Activated T-cell treated with anti-CD3 and anti-CD28 coated beads for 1 hour (primary cell): ENCODE measurements at places on chromosomes 2 and 18.

DNA sequence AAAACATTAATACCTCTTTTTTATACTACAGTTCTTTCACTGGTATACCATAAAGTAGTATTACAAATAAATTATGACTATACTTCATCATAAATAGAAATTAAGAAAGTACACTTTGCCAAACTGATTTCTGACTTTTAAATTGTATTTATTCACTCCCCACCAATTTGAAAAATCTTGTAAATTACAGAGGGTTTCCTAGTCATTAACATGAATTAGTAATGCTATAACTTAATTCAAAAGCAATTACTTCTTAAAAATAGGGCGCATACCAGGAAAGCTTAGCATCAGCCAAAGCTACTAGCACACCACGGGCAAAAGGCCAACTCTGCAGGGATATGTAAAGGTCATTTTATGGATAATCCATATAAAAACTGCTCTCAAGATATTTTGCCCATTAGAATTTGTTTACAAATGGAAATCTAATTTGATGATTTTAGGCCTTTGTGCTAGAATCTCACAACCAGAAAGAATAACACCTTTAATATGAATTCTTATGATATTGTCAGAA, 142.3 kb downstream of the PIGN start:
- no peak for DNase-seq

GRCh38 chr2:27263287-27264252, 723 bp upstream of the SLC30A3 start:
- no peak for DNase-seq

DNA sequence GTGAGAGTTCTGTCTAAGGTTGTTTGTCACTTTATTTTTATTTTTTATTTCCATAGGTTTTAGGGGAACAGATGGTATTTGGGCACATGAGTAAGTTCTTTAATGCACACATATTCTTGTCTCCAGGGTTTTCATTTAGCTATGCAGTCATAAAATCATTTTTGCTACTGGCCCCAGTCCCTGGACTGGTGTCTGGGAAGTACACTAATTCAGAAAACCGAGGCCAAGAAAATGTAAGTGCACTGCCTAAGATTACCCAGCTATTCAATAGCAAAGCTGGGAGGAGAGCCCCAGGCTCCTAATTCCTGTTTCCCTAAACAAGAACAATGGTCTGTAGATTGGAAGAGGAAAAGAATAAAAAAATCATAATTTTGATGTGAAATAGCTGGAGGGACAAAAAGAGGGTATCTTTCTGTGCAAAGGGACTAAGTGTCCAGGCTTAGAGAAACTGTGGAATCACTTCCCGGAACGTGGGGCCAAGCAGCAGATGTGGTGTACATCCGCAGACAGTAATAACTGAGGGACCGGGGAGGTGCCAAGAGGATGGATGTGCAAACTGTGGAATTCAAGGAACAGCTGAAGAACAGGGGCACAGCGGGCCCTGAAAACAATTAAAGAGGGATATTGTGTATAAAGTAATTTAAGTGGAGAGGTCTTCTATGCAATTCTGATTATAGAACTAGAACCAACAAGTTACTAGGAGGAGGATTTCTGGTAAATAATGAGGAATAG, 236.3 kb downstream of the ACKR3 start:
- DNase-seq, result no peak

DNA sequence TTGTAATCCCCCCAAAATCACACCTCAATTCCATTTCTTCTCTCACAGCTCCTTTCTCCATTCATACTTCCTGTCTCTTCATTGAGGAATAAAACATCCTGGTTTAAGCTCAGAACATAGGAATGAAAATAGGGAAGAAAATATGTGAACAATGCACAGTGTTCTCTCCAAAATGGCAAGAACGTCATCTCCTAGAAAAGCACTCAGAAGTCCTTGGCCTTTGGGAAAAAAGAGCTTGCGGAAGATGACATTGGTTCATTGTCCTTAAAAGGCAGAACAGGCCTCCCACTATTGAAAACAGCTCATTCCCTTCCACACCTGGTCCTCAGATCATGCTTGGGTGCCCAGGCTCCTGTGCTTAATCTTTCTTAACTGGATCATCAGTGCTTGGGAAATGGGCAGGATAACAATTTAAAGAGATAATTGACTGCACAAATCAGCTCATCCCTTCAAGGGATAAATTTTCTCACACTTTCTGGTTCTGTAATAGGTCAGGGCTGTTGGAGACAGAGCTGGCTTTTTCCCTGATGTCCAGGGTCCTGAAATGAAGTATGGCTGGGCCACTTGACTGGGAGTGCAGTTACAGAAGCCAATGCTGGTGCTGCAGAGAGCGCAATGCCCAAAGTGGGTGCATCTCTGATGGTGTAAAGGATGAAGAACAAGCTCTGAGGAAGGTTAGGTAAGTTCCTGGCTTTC, 69.2 kb downstream of the MARCHF4 start:
- no peak for DNase-seq

DNA sequence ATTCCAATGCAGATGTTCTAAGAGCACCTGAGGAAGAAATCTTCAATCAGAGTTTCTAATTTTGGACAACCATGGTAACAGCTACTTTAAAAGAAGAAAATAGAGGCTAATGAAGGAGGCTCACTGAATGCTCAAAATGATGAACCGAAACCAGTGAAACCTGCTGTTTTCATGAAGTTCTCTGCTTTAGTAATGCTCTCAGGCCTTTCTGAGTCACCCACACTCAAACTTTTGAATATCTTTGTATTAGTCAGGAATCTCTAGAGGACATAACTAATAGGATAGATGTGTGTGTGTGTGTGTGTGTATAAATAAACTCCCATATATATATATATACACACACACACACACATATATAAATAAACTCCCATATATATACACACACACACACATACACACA, 76.9 kb upstream of the RIT2 start:
- DNase-seq, result no peak

DNA sequence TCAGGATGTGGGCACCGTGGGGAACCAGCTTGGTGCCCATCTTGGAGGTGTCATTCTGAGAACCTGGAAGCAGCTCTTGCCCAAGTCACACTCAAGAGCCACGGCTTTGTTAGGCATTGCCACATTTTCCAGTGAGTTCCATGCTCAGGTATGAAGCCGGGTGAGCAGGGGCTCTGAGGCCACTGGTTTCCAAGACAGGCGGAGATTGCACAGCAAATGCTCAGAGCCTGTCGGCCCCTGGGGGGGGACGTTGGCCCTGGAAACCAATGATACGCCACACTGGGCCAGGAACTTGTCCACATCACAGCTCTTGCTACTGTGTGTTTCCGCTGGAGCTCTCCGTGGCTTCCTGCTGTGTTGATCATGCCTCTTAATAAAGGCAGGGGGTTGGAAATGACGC, 52.5 kb upstream of the SALL3 start:
- no peak for DNase-seq

GRCh38 chr2:231483398-231484329, 19.4 kb upstream of the NCL start:
- DNase-seq, result no peak

GRCh38 chr2:210540900-210541289, 15.5 kb upstream of the CPS1 start:
- DNase-seq, result no peak
